Activated gamma-delta T cell treated with Interleukin-2 at 50 U/mL for 16 hours (primary cell): ENCODE measurements at places on chromosomes 2 and 18.

- peak; percentile 10 for DNase-seq
Observed at GRCh38 chr2:19899985-19900930, 1.5 kb downstream of the TTC32 start.

DNA sequence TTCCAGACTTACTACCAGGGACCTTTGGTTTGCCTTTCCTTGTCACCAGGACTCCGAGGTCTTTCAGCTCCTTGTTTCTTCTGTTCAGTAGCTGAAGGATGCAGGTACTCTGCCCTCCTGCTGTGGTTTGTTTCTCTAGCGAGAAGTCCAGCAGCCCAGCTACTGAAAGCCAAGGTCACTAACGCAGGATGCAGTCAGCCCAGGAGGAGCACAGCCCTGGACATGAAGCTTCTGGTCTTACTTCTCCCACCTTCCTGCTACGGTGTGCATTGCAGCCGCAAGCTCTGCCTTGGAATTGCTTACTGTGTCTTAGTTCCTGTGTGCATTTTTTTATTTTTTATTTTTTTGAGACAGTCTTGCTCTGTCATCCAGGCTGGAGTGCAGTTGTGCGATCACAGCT, 62.4 kb downstream of the DGKD start:
- no peak for DNase-seq

GRCh38 chr2:216742411-216742810, 47.1 kb upstream of the IGFBP5 start:
- no peak for DNase-seq

- no peak for DNase-seq
Observed at GRCh38 chr2:161232571-161232970, 72.3 kb downstream of the TANK start.

DNA sequence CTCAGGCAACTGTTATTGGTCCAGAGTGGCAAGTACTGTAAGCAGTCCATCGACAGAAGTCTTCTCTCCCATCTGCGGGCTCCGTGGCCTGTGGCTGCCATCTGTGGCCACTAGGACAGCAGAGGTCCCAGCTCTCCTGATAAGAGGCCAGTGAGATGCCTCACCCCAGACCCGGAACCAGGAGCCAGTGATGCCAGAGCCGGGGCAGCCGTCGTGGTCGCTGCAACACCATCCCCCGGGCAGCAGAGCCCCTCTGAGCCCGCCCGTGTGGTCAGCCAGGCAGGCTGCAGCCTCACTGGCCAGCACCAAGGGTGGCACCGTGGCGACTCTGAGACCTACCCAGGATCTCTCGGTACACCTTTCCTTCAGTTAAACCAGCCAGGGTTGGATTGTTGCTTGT, 8.7 kb downstream of the GPR148 start:
- no peak for DNase-seq

GRCh38 chr18:8857806-8858205, 152.4 kb downstream of the MTCL1 start:
- DNase-seq, result no peak

DNA sequence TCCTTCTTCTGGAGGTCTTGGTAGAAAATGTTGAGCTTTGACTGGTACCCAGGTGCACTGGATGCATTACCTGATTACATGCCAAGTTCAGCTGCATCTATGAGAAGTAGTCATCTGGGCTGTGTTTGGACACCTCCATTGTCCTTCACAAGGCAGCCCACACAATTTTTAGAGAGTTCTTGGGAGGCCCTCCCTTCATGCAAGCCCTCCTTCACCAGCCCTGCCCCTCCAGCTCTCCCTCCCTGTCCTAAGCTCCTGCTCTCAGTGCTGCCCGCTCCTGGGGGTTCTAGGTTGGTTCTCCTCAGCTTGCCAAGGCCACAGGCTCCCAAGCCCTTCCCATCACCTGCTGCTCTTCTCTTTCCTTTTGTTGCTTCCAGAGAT, 148.7 kb downstream of the DYSF start:
- DNase-seq, result no peak
